ENCODE measurements at places on chromosomes 7 and 10.

DNA sequence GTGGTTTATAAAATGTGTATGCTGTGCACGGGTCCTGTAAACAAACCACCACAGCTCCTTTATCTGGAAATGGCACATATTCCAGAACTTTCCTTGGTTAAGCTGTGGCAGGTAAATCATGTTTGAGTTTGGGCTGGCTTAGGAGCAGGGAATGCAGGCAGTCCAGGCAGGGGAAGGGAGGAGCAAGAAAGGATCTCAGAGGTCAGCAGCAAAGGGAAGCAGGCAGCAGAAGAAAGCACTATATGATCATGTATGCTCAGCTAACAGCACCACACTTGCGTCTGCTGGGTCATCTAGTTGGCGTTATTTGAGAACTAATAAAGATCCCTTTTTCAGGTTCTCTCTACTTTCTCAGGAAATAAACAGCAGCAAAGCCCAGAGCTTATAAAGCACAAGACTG, 7.8 kb downstream of the ICA1 start:
- DNase-seq, result no peak

GRCh38 chr10:33093362-33093761, 135.3 kb upstream of the ITGB1 start:
- no peak for DNase-seq

GRCh38 chr7:23107781-23108180, 2.2 kb downstream of the KLHL7 start:
- DNase-seq, result no peak

DNA sequence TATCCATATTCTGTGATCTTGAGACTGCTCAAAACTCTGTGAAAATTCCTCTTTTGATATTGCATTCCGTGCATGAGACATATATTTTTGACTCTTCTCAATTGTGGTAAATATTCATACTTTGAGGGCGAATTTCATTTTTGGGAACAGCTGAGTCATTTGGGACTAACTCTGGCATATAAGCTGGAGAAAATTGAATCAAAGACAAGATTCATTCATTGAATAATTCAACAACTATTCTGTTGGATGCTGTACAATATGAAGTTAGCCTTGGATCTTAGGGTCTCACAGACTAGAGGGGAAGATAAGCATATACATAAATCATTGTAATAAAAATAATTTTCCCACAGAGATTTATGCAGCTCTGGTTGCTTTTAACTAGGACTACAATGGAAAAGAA, 183.2 kb upstream of the NEBL start:
- DNase-seq, result no peak

DNA sequence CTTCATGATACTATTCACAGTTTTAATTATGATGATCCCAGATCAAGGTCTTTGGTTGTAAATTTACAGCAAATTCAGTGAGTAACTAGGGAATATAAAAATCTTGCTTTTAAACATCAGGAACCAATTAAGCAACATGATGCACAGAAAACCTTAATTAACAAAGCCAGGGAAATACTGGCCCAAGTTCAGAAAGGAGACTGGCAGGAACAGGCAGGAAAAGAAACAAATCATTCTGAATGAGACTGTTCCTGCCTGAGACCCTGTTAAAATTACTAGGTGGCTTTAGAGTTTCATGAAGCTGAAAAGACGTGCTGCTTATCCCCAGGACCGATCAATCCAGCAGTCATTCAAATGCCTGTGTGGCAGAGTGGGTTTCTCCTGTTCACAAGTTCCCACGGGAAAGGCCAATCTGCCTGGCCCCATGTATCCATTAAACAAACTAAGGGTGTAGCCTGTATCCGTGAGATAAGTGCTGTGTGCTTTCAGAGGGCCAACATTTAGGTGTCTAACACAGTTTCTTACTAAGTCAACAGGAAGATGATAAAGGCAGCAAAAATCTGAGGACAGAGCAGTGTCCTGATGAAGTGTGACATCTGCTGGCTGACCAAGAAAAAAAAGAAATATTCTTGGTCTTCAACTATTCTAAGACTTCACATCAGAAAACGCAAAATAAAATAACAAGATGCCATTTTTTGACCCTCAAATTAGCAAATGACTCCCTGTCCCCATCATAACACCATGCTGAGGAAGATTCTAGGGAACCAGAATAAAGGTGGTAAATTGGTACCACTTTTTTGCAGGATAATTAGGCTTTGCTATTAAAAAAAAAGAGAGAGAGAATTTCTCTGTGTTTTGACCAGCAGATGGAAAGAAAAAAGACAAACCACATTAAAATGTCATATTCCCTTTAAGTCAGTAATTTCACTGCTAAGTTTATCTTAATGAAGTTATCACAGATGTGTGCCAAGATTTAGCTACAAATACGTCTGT, 34.2 kb downstream of the PUS7 start:
- DNase-seq, result no peak
